A549 treated with GW870086 at 1 μM for 4 hours (cell line): ENCODE measurements at places on chromosomes 2 and 18. TPM values are rescaled to one million over a fixed set of nuclear protein-coding genes. Genes with fewer than 3 reads are reported as not detected.

SCN2A gene
- not detected in 5 replicates for total RNA-seq

SCYGR3 gene
- total RNA-seq = not detected in 5 replicates

DSC3 gene
- total RNA-seq = 1.2 to 1.7 TPM (median 1.5 TPM) in 5 replicates

SAG gene
- total RNA-seq = 0.02 TPM in 1 of 5 replicates, not detected in the others

TPO gene
- total RNA-seq = 0.07 to 0.27 TPM (median 0.08 TPM) in 3 of 5 replicates, not detected in the others

AAMP gene
- total RNA-seq = 124 to 170 TPM (median 127 TPM) in 5 replicates

SPATA3 gene
- total RNA-seq = not detected in 5 replicates

POTEI gene
- total RNA-seq = 0.07 TPM in 1 of 5 replicates, not detected in the others

LGALSL gene
- 11.1 to 13.7 TPM (median 11.9 TPM) in 5 replicates for total RNA-seq

MAP3K19 gene
- not detected in 5 replicates for total RNA-seq

ACAA2 gene
- total RNA-seq = 47.6 to 56.2 TPM (median 54.2 TPM) in 5 replicates

NGEF gene
- 14.5 to 19.4 TPM (median 18.1 TPM) in 5 replicates for total RNA-seq

TUBA3E gene
- 0.29 to 0.83 TPM (median 0.62 TPM) in 5 replicates for total RNA-seq

PIK3C3 gene
- 17.6 to 20.8 TPM (median 20.1 TPM) in 5 replicates for total RNA-seq

COQ10B gene
- 18.6 to 20.9 TPM (median 20.0 TPM) in 5 replicates for total RNA-seq

CPS1 gene
- 9.2 to 12.1 TPM (median 10.4 TPM) in 5 replicates for total RNA-seq

MC5R gene
- not detected in 5 replicates for total RNA-seq

ZC3H6 gene
- total RNA-seq = 0.11 to 0.48 TPM (median 0.32 TPM) in 5 replicates

CCDC74B gene
- total RNA-seq = 5.8 to 7.4 TPM (median 6.1 TPM) in 5 replicates

CCDC141 gene
- total RNA-seq = not detected in 5 replicates

HOXD12 gene
- not detected in 5 replicates for total RNA-seq

AKAIN1 gene
- not detected in 5 replicates for total RNA-seq

PAIP2B gene
- total RNA-seq = 0.19 to 0.30 TPM (median 0.28 TPM) in 5 replicates

MC4R gene
- total RNA-seq = not detected in 5 replicates

IL37 gene
- total RNA-seq = not detected in 5 replicates

ABCB11 gene
- total RNA-seq = 0.01 to 0.05 TPM (median 0.03 TPM) in 4 of 5 replicates, not detected in the other

TCF7L1 gene
- total RNA-seq = 7.7 to 9.9 TPM (median 8.5 TPM) in 5 replicates

CCDC68 gene
- total RNA-seq = 2.4 to 4.2 TPM (median 3.2 TPM) in 5 replicates

POTEC gene
- not detected in 5 replicates for total RNA-seq

TEX44 gene
- total RNA-seq = not detected in 5 replicates

AQP12A gene
- total RNA-seq = not detected in 5 replicates

LYG2 gene
- not detected in 5 replicates for total RNA-seq

SCN7A gene
- total RNA-seq = not detected in 5 replicates

ALK gene
- not detected in 5 replicates for total RNA-seq
